ENCODE measurements at places on chromosomes 16 and 17.
A peak's percentile ranks its signal among the peaks of the same experiment; 100 is the strongest.

- no peak for DNase-seq
These were observed at the start of gene MMP28 for GRCh38 chr17:35795007-35795870. Gene MMP28 (minus strand): TSS chr17:35795641. CDS start chr17:35795377, 264 bp downstream.

- DNase-seq = peak; percentile 88
These were observed 6.7 kb upstream of the KRT31 start for GRCh38 chr17:41404024-41404671.

DNA sequence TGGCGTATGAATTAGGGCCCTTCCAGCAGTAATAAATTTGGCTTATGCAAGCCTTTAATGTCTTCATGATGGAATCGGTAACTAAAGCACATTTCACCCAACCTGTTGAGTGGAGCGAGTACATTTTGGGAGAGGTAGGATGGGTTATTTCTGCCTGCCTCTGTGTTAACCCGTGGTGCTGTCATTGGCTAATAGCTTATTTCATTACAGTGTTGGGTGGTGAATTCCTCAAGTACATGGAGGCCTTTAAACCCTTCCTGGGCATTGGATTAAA is 17.8 kb upstream of the TBKBP1 start:
- DNase-seq = no peak

GRCh38 chr16:31221357-31222160 is 4.6 kb upstream of the PYDC1 start:
- no peak for DNase-seq

GRCh38 chr17:48162946-48163506 is 55.5 kb downstream of the SNX11 start:
- no peak for DNase-seq

GRCh38 chr16:27385398-27385797 is 16.6 kb upstream of the IL21R start:
- no peak for DNase-seq

DNA sequence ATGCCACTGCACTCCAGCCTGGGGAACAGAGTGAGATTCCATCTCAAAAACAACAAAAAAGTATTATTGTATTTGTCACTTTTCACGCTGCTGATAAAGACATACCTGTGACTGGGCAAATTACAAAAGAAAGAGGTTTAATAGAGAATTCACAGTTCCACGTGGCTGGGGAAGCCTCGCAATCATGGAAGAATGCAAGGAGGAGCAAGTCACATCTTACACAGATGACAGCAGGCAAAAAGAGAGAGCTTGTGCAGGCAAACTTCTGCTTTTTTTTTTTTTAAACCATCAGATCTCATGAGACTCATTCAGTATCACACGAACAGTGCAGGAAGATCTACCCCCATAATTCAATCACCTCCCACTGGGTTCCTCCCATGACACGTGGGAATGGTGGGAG is 41.5 kb upstream of the ETV4 start:
- DNase-seq = no peak

DNA sequence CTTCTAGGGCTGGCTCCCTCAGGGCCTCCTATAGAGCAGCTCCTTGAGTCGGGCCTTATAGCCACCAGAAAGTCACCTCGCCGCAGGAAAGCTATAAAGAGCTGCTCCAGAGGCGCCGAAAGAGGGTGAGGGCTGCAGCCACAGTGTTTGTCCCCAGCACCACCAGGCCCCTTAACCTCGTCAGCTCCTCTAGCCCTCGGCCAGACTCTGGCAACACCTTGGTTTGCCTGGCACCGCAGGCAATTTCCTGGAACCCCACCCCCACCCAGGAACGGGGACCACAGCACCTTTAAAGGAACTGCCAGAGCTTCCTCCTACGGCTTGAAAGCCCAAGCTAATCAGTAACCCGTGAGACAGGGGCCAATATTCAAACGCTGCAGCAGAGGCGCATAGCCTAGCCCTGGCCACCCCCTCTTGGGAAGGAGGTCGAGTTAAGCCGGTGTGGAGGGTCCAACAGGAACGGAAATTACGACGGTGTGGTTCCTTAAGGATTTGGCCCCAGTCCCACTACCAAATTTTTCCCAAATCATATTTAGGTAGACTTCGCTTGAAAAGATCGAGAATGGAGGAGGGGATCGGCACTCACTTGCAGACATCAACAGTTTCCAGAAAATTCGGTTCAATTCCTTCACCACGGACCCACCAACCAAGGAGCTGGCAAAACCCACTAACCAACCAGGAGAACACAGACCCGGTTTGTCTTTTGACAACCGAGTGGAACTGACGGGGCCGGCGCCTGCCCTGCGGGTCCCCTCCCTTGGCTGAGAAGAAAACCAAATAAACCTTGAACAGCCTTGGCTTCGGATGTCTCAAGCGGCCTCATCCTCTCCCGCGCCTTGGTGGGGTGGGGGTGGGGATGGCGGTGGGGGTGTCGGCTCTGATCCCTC is 3.0 kb downstream of the HOXB6 start:
- no peak for DNase-seq

DNA sequence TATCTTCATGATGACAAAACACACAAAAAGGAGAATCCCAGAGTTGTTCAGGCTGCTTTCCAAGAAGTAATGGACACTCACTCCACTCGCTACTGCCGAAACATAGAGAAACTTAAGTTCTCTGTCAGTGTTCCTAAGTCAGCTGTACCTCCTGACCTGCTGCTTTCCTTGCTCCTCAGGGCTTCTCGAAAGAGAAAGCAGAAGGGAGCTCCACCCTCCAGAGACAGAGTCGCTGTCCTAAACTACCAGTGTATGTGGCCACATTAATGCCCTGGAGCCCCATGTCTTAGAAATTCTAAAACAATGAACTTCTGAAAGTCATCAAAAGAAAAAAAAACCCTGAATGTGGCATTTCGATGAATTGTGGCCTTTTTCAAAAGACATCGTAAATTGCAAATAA is 390.8 kb upstream of the MON1B start:
- DNase-seq = no peak

GRCh38 chr16:68275611-68276191 is 11.4 kb downstream of the SLC7A6 start:
- no peak for DNase-seq

DNA sequence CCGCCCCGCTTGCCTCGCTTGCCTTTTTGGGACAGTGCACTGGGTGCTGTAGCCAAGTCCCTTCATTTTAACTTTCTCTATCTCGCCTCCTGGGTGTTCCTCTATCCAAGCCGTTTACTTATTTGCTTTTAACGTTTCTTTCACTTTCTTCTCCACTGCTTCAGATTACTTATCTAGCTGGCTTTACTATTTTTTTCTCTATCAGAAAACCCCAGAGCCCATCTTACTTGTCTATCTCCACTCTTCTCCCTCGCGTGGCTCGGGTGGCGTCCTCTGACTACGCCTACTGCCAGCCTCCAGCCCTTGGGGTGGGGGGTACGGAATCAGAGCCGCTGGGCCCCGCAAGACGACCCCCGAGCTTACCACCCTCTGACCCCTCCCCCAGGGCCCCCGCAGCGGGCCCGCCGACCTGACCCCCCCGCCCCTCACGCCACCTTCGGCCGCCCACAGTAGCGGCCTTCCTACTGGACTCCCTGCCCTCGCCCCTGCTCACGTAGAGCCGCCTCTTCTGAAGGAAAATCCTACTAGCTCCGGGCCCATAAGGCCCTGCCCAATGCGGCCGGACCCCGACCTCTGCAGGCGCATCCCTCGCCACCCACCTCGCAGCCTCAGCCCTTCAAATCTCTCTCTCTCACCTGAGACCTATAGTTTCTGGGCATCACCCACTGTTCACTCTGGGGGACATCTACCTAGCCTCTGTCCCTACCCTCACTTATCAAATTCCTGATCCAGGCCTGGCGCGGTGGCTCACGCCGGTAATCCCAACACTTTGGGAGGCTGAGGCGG is 1.0 kb upstream of the SLC12A4 start:
- DNase-seq = no peak
